Small intestine (tissue), 16 donors: ENCODE measurements at places on chromosomes 5 and 9. TPM values are rescaled to one million over a fixed set of nuclear protein-coding genes. Genes with fewer than 3 reads are reported as not detected.

PAEP gene
- not detected for polyA plus RNA-seq

SLC4A9 gene
- polyA plus RNA-seq = not detected

SLC24A2 gene
- polyA plus RNA-seq = 0.03 TPM

SHISAL2B gene
- 0.18 TPM for polyA plus RNA-seq

NEURL1B gene
- polyA plus RNA-seq = 4.1 TPM

TAF11L6 gene
- not detected for polyA plus RNA-seq

IPO11 gene
- polyA plus RNA-seq = 16.4 TPM

KDM4C gene
- polyA plus RNA-seq = 23.3 TPM

SH3RF2 gene
- 23.6 TPM for polyA plus RNA-seq

SLC6A18 gene
- polyA plus RNA-seq = 0.04 TPM

PCDHA8 gene
- polyA plus RNA-seq = not detected

FOXD4L6 gene
- not detected for polyA plus RNA-seq

WDR31 gene
- polyA plus RNA-seq = 0.45 TPM

MCIDAS gene
- polyA plus RNA-seq = not detected

CA9 gene
- polyA plus RNA-seq = 0.09 TPM

DNA sequence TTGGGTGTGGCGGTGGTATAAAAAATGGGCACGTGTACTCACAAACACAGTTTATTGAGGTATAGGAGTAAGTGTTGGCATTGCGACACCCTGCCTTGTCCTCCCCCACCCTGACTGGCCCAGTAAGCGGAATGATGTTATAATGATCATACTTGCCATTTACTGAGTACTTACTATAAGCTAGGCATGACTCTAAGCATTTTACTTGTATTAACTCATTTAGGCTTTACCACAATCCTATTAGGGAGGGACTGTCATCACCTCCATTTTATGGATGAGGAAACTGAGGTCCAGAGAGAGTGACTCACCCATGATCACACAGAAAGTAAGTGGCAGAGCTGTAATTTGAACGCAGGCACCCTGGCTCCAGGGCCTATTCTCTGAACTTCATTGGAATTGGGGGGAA lies 2.3 kb downstream of the SMIM3 start:
- peak; percentile 80 for DNase-seq

GRCh38 chr5:10319202-10319851 lies 11.6 kb upstream of the CMBL start:
- no peak for DNase-seq

DNA sequence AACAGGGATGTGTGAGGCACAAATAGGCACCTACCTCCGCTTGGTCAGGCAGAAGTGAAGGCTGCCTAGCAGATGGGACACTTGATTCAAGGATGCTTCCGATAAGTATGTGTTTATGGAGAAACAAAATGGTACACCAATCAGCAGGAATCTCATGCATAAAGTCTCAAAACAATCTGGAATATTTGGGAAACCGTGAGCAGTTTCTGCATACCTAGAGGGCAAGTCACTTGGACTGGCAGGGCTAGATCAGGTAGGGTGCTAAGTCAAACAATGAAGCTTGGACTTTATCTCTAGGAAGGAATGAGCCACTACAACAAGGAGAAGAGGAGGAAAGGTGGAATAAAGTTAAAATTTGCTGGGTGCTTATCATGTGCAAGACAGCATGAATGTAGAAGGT lies 5.5 kb downstream of the EPB41L4A start:
- no peak for DNase-seq

- DNase-seq = no peak
Observed at GRCh38 chr9:105148328-105149006, 96.0 kb upstream of the SLC44A1 start.

GRCh38 chr5:172175263-172175719 lies 12.7 kb downstream of the STK10 start:
- peak; percentile 68 for DNase-seq

DNA sequence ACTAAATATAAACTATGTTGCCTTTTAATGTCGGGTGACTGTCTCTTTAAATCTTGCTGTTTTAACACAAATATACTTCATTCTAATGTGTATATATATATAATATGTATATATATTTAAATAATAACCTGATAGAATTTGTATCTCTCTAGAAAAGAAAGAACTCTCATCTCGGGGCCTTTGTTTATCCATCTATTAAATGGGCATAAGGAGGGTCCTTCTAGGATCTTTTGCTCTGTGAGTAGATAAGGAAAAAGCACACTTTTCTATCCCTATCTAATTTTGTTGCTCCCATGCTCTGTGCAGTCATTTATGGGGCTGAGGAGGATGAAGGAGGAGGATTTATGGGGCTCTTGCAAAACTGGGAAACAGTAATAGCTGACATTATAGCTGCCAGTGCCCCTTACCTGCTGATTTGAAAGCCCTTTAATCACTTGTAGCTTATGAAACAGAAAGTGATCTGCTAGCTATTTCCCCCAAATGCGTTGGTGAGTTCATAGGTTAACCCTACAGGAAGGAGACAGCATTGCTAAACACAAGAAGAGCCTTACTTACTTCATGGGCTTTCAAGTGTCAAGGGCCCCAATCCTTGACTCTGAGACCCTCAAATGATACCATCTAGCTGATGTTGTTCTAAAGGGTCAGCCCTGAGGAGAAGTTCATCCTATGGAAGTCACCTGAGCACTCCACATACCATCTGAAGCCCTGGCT lies 5.8 kb upstream of the PPARGC1B start:
- peak; percentile 70 for DNase-seq

GRCh38 chr9:6763244-6763643 lies 5.5 kb downstream of the KDM4C start:
- no peak for DNase-seq

DNA sequence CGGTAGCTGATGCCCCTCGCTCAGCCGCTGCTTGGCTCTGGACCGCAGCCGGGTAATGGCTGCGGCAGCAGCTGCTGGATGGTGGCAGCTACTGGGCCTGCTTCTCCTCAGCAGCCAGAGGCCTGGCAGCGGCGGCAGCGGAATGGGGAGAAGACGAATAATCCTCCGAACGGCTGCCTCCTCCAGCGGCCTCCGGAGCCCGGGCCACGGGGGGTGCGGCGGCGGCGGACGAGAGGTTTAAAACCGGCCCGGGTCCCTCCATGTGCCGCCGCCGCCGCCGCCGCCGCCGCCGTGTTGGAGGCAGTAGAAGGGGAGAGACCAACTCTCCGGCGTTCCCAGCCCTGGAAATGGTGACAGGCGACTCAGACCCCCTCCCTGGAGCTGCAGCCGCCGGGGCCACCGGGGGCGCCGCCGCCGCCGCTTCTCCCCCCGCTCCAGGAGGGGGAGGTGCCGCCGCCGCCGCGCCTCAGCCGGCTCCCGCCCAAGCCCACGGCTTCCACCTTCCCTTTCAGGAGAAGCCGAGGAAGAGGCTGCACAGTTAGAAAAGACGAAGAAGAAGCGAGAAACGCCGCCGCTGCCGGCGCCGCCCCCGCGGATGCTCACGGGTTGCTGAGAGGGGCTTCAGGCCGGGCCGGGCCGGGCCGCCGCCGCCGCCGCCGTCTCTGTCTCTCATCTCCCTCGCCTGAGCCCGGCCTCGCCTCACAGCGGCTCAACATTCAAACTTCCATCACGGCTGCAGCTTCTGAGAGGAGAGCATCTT lies 118.4 kb upstream of the PRSS3 start:
- DNase-seq = peak; percentile 58

- peak; percentile 92 for DNase-seq
Observed at GRCh38 chr9:128051932-128052709, 15.0 kb downstream of the NAIF1 start.

GRCh38 chr9:130786526-130786925 lies 48.5 kb upstream of the ABL1 start:
- DNase-seq = no peak

- DNase-seq = no peak
Observed at GRCh38 chr5:74371621-74372020, 268.9 kb downstream of the ENC1 start.

- DNase-seq = peak; percentile 38
Observed at GRCh38 chr5:8908055-8908683, 637.7 kb downstream of the SEMA5A start.

GRCh38 chr9:93949694-93950449 lies 5.3 kb downstream of the BARX1 start:
- DNase-seq = no peak

DNA sequence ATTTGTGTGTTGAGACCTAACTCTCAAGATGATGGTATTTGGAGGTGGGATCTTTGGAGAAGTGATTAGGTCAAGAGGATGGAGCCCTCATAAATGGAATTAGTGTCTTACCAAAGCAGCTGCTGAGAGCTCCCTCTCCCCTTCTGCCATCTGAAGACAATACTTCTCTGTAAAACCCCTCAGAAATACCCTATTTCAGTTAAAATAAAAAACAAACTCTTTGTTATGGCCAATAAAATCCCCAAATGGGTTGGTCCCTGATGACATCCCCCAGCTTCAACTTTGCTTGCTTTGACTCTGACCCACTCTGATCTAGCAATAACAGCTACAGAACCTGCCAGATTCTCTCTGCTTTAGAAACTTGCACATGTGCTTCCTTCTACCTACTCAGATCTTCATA lies 100.9 kb downstream of the SNCAIP start:
- no peak for DNase-seq

- DNase-seq = no peak
Observed at GRCh38 chr5:16007750-16008415, 171.7 kb downstream of the MARCHF11 start.

DNA sequence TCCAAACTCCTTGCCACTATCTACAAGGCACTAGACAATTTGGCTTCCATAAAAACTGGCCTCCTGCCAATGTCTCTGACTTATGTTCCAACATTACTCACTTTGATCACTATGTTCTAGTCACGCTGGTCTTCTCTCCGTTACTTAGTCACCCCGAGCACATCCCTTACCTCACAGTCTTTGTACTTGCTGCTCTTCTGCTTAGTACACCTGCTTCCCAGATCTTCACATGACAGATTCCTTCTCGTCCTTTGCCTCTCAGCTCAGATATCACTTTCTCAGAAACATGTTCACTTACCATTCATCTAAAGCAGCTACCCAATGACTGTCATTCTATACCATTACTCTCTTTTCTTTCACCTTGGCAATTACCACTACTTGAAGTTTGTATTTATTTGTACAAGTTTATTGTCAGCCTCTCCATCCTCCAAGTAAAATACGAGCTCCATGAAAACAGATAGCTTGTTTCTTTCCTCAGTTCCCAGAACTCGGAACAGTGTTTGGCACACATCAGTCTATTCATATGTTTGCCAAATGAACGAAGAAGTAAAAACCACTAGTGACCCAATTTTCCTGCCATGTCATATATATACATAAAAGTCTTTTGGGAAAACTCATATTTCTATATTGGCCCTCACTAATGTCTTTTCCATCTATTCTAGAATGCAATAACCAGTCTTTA lies 5.9 kb upstream of the SLC22A5 start:
- peak; percentile 69 for DNase-seq

DNA sequence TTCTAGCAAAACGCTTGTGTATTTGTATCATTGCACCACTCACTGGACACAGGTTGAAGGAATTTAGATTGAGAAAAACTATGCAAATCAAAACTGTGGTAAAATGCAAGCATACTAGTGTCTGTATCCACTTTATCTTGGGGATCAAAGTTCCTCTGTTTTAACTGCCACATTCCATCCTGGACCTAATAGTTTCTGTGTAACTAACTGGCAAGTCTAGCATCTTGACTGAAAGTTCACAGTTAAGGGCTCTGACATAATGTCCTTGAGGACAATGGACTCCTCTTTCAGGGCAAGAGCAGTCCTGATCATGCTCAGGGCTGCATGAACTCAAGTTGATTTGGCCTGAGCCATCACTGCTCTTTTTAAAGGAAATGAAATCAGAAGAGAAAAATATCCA lies 30.7 kb downstream of the NFIB start:
- DNase-seq = peak; percentile 68

GRCh38 chr9:14246951-14247350 lies 67.0 kb downstream of the NFIB start:
- DNase-seq = no peak

DNA sequence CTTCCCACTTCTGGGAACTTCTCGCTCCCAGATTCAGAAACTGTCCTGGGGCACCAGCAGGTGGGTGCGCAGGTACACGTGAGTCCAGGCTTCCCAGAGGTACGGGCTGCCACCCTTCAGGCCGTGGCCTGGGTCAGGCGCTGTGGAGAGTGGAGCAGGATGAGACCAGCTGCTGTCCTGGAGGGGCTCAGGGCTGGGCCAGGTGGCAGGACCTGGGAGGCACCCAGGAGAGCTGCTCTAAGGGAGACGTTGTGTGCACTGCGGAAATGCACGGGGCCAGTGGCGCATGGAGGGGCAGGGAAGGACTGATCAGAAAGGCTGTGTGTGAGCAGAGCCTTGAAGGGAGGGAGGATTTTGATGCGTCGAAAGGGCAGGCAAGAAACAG lies 135.1 kb upstream of the PHYKPL start:
- DNase-seq = no peak

GRCh38 chr9:17986595-17986994 lies 407.7 kb downstream of the SH3GL2 start:
- no peak for DNase-seq

DNA sequence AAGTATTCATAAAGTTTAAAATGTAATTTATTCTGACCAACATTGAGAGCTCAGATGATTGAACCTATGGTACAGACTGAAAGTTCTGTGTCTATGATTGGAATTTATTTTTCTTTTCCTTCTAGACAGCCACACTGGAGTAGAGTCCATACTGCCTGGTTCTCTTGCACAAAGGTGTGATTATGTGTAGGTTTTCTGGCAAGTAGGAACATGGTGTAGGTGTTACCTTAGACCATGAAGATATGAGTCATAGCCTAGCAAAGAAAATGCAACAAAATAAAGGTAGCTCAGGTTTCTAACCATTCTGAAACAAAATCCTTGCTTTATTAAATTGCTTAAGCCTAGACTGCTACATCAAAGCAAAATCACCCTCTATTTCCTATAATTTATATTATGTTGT lies 143.4 kb downstream of the CDH12 start:
- no peak for DNase-seq

GRCh38 chr9:136031741-136032730 lies 63.1 kb downstream of the NACC2 start:
- DNase-seq = no peak

DNA sequence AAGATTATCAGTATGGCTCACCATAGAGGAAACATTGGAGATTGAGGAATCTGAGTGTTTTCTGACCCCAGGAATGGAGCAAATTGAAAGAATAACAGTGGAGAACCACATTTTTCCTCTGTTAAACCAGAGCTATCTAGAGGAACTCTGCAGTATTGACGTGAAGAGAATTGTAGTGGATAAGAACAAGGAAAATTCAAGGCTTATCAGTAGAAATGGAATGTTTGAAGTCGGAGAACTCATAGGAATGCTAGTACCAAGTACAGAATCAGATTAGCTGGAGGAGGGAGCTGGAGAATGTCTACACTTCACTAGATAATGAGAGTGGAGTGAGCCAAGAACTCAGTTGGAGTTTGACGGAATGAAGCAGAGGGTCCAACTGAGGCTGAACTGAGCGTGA lies 50.3 kb downstream of the SNCAIP start:
- no peak for DNase-seq

DNA sequence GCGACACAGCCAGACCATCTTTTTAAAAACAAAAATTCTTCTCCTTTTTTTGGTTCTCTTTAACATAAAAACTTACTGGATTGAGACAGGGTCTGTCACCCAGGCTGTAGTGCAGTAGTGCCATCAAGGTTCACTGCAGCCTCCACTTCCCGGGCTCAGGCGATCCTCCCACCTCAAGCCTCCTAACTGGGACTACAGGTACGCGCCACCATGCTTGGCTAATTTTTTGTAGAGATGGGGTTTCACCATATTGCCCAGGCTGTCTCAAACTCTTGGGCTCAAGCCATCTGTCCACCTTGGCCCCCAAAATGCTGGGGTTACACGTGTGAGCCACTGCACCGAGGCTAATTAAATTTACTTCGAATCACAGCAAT lies 13.8 kb downstream of the HNRNPK start:
- no peak for DNase-seq

- no peak for DNase-seq
Observed at GRCh38 chr5:112978836-112979235, 2.2 kb downstream of the DCP2 start.

GRCh38 chr9:113454914-113455761 lies 8.4 kb upstream of the RGS3 start:
- peak; percentile 88 for DNase-seq
